ENCODE measurements at places on chromosomes 16 and 17.
A peak's percentile ranks its signal among the peaks of the same experiment; 100 is the strongest.

GRCh38 chr16:56795011-56795410 lies 65.1 kb downstream of the NUP93 start:
- no peak for DNase-seq

DNA sequence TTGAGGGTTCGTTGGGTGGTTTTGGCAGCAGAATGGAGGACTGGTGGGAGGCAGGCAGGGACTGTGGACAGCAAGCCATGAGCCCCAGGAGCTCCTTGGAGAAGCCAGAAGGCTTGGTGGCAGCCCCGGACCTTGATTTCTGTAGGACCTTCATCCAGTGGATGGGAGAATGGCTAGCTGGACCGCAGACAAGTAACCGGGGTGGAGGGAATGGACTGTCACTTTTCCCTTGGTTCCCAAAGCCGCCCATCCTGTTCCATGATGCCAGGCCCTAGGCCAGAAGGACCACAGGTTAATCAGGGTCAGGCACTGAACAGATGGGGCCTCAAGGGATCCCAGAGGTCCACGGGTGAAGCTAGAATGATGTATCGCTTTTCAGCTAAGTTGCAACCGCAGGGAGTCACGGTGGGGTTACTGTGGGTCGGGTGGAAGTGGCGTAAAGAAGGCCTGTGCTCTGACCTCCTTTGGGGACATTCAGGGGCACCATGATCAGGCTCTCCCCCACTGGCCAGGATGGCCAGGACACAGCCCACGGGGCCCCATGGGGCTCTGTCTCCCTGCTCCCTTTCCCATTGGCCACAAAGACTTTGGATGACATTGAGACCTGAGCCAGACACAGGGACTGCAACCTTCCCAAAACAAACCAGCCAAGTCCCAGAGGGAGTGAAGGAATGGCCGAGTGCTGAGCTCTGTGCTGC lies 66.9 kb upstream of the MRTFB start:
- no peak for DNase-seq

- DNase-seq: no peak
Measured at GRCh38 chr17:79534111-79534510, 76.7 kb downstream of the RBFOX3 start.

- peak; percentile 82 for DNase-seq
Measured at GRCh38 chr16:87723226-87723623, 42.6 kb downstream of the KLHDC4 start.

GRCh38 chr17:17872547-17873345 lies 36.0 kb upstream of the SREBF1 start:
- no peak for DNase-seq

- DNase-seq: no peak
Measured at GRCh38 chr16:6644916-6645315, 687.7 kb upstream of the RBFOX1 start.
